ENCODE measurements at places on chromosomes 1 and 21.

DNA sequence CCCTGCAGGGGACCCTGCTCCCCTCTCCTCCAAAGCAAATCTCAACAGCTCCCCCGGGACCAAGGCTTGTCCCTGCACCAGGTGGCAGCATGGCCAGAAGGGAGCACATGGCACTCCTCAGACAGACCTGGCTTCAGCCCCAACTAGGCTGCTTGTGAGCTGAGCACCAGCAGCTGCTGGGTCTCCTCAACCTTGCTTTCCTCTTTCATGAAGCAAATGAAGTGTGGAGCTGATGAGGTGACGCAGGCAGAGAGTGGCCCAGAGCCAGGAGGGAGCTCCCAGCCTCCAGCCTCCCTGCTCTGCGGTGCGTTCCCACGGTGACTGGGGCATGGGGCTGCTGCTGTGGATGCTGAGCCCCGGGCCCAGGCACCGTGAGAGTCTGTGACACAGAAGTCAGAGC lies 34.0 kb downstream of the MEGF6 start:
- no peak for DNase-seq

DNA sequence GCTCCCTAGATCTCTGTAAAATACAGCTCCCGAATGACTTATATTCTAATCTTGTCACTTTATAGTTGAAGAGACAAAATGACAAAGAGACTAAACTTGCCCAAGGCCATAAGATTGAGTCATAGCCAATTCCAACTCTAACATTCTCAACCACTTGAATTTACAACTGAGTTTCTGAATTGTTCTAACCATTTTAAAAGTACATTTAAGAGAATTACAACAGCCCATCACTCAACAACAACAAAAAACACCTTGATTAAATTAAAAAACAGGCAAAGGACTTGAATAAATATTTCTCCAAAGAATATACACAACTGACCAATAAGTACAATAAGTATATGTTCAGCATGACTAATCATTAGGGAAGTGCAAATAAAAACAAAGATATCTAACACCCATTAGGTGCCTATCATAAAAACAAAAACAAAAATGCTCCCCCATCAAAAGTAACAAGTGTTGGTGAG lies 8.7 kb upstream of the ADCY10 start:
- no peak for DNase-seq

- DNase-seq = no peak
Measured at GRCh38 chr1:105172788-105173187, 1423.1 kb downstream of the AMY1C start.

DNA sequence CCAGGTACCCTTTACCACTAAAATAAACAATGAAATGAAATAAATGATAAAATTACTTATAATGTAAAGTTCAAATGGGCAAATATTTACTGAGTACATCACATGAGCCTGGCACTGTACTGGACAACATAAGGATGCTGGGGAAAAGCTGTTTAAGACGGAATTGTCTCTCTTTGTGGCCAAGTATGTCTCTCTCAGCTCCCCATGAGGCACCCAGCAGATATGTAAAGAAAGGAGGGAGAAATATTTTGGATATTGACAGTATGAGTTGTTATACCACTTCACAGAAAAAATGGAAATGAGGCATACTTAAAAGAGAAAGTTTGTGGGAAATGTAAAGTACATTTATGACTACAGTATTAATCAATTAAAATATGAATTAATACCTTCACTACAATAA lies 1.0 kb upstream of the TNFSF4 start:
- DNase-seq = no peak

DNA sequence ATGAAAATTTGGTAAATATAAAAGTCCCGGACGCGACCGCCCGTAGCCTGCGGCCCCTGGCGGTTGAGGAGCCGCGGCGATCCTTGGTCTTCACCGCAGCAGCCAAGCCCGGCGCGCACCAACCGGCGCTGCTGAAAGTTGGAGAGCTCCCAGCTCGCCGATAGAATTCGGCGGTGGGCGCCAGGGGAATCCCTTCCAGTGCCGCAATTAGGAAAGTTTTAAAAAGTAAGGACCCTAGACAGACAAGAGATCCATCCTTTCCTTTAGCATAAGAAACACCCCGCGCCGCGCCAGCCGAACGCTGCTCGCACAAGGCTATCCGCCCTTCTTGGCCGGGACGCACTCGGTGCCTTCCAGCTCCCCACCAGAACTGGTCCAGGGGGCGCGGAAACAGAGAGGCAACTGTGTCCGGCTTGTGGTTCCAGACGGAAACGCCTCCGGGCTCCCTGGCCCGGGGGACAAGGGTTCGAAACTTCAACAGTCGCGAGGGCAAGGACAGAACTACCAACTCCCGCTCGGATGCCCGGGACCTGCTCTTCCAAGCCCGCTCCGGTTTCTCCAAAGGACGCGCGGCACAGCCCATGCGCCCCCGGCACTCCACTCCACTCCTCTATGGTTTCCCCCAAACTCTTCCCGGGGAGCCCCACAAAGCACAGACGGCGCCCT lies 1.7 kb downstream of the FAM78B start:
- peak; percentile 16 for DNase-seq

DNA sequence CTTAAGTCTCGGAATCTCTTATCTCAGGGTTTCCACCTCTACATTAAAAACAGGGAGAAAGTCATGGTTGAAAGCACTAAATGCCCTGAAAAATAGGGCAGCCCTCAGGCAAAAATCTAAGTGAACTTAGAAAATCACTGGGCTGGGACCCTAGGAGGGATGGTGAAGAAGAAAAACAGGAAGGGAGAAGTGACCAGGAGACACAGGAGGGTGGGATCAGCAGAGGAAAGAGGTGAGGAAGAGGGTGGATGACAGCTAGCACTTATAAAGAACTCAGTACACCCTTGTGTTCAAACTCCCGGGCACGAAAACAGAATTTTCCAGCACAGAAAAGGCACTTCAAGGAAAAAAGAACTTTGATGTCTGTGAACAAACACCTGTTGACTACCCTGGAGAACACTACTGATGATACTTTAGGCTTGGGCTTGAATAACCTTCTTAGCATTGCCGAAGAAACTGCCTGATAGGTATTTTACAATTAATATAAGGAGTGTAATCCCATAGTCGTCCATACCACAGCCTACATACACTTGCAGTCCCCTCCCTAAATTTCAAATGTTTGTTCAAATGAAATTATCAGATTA lies 2.0 kb downstream of the CHML start:
- DNase-seq = no peak
